PC-3 (cell line): ENCODE measurements at places on chromosomes 4 and X. TPM values are rescaled to one million over a fixed set of nuclear protein-coding genes. Genes with fewer than 3 reads are reported as not detected.

GRCh38 chrX:68936126-68936525, 107.3 kb downstream of the EFNB1 start:
- DNase-seq = no peak

The CTAG2 gene
- not detected in 2 replicates for total RNA-seq

The NKX3-2 gene
- total RNA-seq = 0.07 TPM in 1 of 2 replicates, not detected in the other

The HNRNPDL gene
- total RNA-seq = 207 and 215 TPM in 2 replicates

The SLC16A2 gene
- 8.5 and 11.1 TPM in 2 replicates for total RNA-seq

- DNase-seq = no peak
Measured at GRCh38 chr4:89992744-89993143, 98.1 kb downstream of the MMRN1 start.

DNA sequence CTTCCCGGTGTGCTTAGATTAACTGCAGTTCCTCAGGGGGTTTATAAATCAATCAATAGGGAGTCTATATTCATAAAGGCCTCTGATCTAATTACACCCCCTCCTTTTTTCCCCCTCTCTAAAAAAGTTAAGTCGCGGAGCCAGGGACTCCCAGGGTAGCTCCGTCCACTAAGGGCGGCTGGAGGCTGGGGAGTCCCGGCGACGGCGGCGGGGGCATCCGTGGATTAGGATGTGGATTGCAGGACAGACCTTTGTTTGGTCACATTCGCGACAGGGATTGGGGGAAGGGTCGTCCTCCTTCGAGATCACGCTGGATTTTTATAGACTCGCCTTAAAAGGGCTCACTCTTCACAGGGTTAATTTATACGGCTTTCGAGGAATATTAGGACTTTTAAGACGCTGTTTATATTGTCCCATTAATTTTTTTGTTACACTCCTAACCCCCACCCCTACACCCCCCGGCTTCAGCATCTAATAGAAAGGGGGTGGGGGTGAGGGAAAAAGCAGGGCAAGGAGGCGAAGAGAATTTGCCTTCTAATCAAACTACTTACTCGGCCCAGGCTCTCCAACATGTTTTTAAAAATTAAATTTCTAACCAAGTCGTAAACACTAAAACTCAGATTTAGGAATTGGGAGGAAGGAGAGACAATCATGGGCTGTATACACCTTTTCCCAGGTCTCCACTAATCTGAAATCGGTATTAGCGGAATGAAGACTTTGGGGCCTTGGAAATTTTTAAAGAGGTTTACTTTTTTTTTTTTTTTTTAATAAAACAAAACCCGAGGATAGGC, 8.5 kb downstream of the PITX2 start:
- no peak for DNase-seq

DNA sequence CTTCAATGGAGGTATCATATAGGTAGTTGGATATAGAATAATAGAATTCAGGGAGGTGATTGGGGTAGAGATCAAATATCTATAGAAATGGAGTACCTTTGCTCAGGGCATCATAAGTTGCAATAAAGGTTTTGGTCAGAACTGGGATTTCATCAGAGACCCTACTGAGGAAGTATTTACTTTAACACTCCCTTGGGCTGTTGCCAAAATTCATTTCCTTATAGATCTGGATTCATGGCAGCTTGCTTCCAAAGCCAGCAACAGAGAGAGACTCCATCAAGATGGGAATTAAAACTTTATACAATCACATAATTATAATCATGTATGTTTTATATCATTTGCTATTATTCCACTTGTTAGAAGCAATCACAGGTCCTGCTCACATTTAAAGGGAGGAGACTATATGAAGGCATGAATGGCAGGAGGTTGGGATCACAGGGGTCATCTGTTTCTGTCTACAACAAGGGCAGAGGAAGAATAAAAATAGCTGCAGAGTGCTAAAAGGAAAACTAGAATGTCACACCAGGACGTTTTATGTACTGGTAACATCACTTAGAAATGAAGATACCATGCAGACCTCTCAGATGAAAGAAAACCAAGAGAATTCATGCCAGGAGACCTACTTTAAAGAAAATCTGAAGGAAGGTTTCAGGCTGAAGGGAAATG, 902.1 kb upstream of the LCORL start:
- DNase-seq = peak; percentile 6

The HAND2 gene
- not detected in 2 replicates for total RNA-seq

The ABLIM2 gene
- 3.2 and 3.6 TPM in 2 replicates for total RNA-seq

DNA sequence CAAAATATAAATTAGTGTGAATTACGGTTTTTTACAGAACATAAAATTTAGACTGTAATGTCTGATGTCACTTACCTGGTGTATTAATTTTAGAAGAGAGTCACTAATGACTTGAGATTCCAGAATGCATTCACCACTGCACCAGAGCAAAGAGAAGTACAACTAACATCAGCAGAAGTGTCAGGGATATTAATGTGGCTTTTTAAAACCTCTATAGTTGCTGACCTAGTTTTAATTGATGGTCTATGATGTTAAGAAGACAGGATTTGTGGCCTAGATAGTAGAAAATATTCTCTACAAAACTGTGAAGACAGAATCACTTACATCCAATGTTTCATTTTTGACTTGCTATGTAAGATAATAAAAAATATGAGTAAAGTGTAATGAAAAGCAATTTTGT, 1181.6 kb downstream of the RAPGEF2 start:
- DNase-seq = no peak

DNA sequence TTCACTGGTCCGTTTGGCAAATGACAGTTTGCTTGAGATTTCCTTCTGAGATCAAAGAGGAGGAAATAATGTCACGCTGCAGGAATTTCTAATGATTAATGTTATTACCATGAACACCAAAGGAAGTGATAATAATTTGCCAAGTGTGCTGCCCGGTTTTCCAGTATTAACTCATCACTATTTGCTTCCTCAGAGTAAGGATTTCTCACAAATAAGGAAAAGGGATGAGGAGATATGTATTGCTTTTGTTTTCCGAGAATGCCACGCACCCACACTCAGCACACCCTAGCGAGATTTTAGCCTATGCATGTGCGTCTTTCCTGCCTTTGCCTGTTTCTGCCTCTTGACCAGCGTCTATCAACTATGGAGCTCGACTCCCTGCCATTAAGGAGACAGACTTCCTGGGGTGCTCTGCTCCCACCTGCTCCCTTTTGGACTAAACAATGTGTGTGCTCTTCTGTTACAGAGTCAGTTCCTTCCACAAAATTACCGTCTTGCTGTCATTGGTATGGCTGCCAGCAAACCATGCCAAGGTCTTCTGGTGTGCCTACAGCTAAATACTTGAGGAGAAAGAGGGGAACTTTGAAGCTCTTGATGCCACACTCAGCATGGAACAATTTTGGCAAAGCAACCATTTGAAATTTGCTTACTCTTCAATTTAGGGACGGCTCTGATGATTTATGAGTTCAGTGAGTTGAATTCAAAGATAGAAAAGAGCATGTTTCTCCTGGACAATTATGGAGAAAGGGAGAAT, 393.1 kb upstream of the ZFP42 start:
- peak; percentile 58 for DNase-seq
